Stimulated activated naive CD8-positive, alpha-beta T cell treated with anti-CD3 and anti-CD28 coated beads, Interleukin-15, amount 100 ng/mL, for 72 hours (primary cell): ENCODE measurements at places on chromosomes 5 and 9.

- peak; percentile 70 for DNase-seq
These were observed 93.4 kb downstream of the KCNIP1 start for GRCh38 chr5:170597109-170597751.

DNA sequence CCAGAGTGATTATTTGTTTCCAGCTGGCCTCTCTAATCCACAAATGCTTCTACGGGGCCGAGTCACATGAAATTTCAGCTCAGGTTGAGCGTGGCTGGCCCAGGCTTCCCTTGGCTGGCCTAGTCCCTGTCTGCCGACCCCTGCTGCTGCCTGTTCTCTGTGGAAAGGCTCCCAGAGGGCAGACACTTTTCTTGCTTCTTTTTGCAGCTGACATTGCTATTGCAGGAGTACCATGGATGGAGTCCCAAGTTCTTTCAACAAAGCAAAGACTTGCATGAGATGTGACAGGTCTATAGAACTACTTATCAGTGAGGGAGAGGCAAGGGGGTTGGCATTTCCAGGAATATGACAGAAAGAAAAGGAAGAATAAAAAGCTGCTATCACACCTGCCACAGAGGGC lies 287.4 kb upstream of the ARRDC3 start:
- DNase-seq, result no peak

DNA sequence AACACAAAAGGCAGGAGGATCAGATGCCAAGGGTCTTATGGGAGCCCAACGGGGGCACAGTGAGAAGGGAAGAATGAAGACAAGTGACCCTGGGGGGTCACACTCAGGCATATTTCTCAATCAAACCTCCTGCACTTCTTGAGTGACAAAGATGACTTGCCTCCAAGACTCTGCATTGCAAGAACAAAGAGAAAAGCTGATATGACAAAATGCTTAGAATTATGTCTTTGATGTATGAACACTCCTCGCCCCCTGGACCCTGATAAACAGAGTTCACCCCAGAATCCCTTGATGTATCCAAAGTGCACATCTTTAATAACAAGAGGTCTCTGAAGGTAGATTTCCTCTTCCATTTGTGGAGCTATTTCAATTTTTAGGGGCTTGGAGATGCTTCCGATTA lies 146.5 kb downstream of the C5orf15 start:
- DNase-seq, result no peak

DNA sequence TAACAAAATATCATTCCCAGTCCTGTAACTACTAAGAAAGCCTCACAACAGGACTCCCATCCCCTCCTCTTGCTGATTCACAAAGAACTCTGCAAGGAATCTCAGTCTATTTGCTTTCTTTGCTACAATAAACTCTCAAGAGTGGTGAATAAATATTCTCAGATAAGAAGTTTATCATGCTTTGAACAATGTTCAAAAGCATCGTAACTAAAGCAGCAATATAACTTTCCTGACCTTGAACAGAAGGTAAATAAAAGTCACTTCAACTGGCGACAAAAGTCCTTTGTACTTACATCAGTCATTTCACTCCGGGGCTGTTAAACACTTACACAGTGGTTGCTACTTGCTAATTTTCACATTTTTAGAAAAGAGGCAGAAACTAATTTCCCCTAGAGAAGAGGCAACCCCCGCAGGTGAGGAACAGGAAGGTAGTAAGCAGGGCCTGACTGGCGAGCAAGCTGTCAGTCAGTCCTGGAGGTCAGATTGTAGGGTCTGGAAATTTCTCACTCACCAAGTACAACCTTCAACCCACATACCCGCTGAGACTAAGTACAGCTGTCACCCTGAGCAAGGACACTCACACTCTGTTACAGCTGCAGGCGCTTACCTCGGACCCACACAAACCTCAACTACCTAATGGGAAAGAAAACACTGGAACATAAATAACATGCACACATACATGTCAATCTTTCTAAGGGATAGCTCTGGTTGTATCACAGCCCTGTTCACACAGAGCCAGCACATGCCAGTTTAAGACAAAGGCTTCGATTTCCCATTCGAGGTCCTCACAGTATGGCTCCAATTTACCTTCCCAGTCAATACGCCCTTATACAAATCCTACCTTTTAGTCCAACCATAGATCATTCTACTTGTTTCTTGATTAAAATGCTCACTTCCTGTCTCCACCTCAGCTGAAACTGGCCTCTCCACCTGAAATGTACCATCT lies 104.6 kb upstream of the RETREG1 start:
- DNase-seq, result no peak

DNA sequence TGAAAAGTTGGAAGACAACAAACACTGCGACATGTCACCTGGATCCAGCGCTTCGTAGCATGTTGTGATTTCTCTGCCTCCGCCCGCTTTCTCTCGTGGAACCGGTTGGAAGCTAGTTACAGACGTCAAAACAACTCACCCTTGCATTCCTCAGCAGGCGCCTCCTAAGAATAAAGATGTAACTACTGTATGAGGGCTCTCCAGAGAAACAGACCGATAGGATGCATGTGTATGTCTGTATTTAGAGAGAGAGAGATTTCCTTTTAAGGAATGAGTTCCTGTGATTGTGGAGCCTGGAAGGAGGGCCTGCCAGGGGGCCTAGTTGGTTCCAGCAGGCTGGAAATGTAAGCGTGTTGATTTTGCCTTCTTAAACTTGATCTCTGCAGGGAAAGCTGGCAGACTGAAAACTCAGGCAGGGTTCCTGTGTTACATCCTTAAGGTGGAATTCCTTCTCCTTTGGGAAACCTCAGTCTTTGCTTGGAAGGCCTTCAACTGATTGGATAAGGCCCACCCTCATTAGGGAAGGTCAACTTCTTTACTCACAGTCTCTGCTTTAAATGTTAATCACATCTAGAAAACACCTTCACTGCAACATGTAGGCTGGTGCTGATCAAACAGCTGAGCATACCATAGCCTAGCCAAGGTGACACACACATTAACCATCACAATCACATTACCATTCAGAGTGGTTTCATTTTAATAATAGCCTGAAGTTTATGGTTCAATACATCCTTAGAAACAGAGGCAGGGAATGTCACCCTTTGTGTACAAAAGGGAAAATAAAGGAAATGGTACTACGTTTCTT lies 163.8 kb downstream of the SYK start:
- DNase-seq, result no peak

DNA sequence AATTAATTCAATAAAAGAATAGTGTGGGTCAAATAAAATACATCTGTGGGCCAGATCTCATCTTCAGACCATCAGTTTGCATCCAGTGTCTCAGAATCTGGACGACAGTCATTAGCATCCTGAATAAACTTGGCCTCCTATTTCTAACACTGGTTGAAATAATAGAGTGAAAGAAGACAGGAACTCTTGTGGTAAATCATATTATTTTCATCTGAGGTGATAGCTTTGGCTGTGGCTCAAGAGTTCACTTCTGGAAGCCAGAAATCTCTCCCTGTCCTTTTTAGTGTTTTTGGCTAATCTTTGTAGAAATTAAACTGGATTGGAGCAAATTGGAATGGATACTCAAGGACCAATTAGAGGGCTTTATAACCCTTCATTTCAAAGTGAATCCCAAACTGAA lies 63.4 kb upstream of the HMHB1 start:
- DNase-seq, result no peak

DNA sequence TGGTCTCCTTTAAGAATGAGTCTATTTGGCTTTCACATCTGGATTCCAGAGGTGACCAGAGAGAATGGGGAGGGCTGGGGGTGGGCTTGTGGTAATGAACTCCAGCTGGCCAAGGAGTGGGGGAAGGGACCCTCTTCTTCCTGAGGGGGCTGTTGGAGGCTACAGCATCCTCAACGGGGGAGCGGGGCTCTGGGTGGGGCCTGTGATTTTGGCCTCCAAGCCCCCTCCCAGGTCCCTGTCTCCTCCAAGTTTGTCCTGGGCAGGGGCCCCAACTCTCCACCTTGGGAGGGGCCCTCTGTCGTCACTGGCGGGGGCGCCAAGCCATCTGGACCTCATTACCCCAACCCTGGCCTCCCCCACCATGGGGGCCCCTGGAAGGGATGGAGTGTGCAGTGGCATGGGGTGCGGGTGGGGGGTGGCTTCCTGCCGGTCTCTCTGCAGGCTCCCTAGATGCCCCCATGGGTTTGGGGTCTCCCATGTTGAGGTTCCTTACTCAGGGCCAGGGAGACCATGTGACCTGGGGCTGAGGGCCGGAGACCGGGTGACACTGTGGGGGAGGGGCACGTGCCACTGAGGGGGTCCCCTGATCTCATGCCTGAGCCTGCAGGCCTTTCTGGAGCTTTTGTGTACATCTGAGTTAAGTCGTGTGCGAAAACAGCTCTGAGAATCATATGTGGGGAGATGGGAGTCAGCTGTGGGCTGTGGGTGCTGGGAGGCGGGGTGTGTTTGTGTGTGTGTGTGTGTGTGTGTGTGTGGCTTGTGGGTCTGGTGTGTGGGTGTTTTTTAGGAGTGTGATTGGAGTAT lies 32.4 kb downstream of the GOLGA2 start:
- DNase-seq, result no peak

GRCh38 chr5:592158-592557 lies 20.0 kb upstream of the CEP72 start:
- peak; percentile 3 for DNase-seq

GRCh38 chr5:118891252-118891651 lies 97.1 kb downstream of the DTWD2 start:
- DNase-seq, result no peak

GRCh38 chr9:101418518-101419430 lies 16.8 kb downstream of the ALDOB start:
- no peak for DNase-seq

GRCh38 chr5:14505310-14506139 lies 76.1 kb upstream of the OTULINL start:
- no peak for DNase-seq

DNA sequence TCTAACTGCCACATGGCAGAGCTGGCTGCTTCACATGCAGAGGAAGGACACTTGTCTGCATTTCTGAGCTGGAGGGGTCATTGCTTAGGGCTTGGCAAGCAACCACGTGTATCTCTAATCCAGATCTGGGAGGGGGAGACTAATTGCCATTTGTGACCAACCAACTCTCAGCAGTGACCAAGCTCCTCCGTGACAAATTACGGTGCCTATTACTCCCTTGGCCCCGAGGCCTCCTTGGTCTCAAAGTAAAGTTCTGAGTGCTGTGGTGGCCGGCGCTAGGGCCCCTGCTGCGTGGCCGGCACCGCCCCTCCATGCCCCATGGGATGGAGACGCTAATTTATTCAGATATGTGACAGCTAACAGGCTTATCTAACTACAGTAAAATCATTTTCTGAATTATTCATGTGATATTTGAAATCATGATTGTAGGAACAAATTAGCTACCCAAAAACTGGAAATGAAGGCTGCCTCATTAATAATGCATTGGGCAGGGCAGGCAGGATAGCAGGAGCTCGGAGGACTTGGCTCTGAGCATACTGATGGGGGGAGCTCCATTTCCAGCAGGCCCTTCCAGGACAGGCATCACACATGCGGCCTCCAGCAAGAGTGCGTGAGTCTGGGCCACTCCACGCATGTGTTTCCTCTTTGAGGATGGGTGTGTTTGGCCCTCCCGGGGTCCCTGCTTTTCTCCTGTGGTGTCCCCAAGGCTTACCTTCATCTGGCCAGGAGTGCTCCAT lies 67.7 kb downstream of the C5orf15 start:
- DNase-seq, result no peak

GRCh38 chr5:167217097-167217743 lies 1074.2 kb upstream of the WWC1 start:
- DNase-seq, result no peak

DNA sequence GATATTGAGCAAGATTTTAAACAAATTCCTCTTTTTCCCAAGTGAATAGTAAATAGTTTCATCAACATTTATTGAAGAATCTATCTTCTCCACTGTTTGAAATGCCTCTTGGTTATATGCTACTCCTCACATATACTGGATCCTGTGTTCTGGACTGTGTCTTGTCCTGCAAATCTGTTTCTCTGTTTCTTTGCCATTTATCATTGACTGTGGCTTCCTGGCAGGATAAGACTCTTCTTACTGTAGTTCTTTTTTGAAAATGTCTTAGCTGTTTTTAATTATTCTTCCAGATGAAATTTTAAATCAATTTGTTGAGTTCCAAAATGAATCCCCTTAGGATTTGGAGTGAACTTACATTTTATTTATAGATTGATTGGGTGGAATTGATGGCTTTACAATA lies 27.8 kb downstream of the RALGPS1 start:
- no peak for DNase-seq

GRCh38 chr9:18189871-18190670 lies 283.9 kb upstream of the ADAMTSL1 start:
- no peak for DNase-seq

GRCh38 chr5:76672242-76672641 lies 43.7 kb upstream of the F2R start:
- no peak for DNase-seq

- no peak for DNase-seq
These were observed 70.4 kb upstream of the SIMC1 start for GRCh38 chr5:176167800-176168199.

GRCh38 chr5:132422720-132423437 lies 53.4 kb downstream of the SLC22A5 start:
- DNase-seq, result no peak

DNA sequence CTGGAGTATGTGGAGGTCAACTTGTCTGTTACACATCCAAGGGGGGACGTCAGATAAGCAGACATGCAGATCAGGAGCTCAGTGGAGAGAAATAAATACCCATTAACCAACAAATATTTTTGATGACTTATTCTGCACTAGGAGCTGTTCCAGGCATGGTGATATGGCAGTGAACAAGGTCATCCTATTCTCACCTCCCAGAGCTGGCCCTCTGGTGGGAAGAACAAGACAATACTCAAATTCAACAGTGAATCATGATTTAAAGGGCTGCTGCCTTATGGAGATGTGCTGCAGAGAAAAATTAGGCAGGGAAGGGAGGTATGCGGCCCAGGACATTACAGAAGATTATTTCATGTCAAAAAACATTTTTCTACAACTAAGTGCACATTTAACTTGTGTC lies 36.5 kb downstream of the SYK start:
- no peak for DNase-seq

- no peak for DNase-seq
These were observed 351.0 kb downstream of the PRELID2 start for GRCh38 chr5:145484158-145484557.

DNA sequence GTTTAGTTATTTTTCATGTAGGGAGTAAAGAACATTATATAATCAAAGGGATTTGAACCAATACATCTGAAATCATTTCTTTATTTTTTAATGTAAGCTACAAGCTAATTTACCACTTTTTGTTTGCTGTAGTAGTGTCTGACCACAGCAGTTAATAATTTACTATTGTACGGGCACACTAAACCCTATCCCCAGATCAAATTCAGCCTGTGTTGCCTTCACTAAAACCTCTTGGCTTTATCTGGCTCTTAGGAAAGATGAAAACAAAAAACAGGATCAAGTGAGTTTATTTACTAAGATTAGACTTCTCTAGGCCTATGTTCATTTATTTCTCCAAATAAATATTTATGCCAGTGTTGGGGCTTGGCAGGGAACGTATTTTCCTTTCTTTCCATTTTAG lies 384.1 kb downstream of the EBF1 start:
- DNase-seq, result no peak
